ENCODE measurements at places on chromosomes 11 and 22.

- DNase-seq = no peak
Observed at GRCh38 chr11:45063669-45064068, 82.8 kb upstream of the PRDM11 start.

- no peak for DNase-seq
Observed at GRCh38 chr11:20444535-20444934, 57.0 kb downstream of the PRMT3 start.

- DNase-seq = no peak
Observed at GRCh38 chr11:68202165-68202564, 10.9 kb downstream of the KMT5B start.

- no peak for DNase-seq
Observed at GRCh38 chr11:119728211-119728626, 781 bp downstream of the NECTIN1 start.

- no peak for DNase-seq
Observed at GRCh38 chr11:95066716-95067038, at the start of gene SRSF8. TSS of gene SRSF8 (plus strand) at chr11:95066919. CDS start at chr11:95067227, 308 bp downstream.

GRCh38 chr11:69748637-69749036 lies 26.5 kb downstream of the FGF4 start:
- no peak for DNase-seq

GRCh38 chr11:16001899-16002426 lies 354.4 kb downstream of the SOX6 start:
- DNase-seq = no peak

- no peak for DNase-seq
Observed at GRCh38 chr11:117075186-117075585, 23.0 kb downstream of the SIK3 start.

DNA sequence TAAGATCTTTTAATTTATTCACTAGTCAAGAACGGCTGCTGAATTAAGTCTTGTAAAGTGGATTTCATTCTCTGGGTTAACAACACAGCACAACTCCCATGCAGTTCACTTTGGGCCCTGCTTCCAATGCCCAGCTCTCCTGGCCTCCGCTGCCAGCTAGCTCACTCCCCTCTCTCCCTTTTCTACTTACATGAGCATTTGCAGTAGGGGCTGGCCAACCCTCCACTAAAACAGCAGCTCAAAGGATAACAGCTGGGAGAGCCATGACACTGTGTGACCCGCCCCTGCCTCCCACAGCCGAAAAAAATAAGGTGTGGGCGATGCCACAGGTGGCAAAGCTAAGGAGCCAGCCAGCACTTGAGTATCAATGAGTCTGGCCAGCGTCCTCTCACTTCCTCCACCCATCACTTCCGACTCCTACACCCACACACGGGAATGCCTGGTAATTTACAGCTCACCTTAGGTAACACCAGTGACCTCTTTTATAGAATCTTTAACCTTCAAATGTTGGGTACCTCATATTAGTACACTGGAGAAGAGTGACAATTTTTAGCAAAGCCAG lies 56.8 kb downstream of the DGCR2 start:
- no peak for DNase-seq
